ENCODE measurements at places on chromosomes 16 and 17.

- no peak for DNase-seq
Observed at GRCh38 chr16:69890892-69891282, 60.2 kb upstream of the CLEC18A start.

DNA sequence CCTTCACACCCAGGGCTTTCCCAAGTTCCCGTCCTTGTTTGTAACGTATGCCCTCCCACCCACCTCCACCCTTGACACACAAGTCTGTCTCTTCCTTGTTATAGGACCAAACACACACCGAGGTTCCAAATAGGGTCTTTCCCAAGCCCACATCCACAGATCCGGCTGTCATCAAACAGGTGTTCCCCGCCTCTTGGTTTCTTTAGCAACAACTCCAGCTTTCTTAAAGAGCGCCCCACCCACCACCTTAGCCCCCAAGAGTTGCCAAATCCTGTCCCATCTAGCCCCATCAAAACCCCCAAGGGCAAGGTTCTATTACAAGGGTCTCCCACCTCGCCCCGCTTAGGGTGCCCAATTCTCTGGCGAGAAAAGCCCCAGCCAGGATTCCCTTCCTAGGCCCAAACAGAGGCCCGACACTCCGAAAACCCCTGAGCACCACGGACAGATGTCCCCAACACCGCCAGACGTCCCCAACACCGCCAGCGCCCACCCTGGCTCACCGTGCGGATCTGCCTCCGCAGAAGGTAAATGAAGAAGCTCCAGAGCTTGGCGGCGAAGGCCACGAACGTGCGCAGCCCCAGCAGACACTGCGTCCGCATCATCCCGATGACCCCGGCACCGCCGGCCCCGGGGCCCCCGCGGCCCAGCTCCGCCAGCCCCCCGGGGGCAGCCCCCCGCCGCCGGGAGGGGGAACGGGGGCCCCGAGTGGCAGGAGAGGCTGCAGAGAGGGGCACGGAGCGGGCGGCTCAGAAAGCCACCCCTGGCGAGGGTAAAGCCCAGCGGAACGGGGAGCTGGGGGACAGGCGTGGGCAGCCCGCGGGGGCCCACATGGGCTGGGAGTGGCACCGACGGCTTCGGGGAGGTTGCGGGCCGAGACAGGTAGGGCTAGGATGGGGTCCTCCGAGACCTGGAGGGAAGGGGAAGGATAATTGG, 573 bp downstream of the CTDNEP1 start:
- peak; percentile 69 for DNase-seq

- no peak for DNase-seq
Observed at GRCh38 chr16:50688867-50689266, 4.5 kb upstream of the NOD2 start.

GRCh38 chr17:17030515-17031211, 11.6 kb upstream of the MPRIP start:
- DNase-seq: no peak

GRCh38 chr17:70379945-70380344, 210.6 kb downstream of the KCNJ2 start:
- DNase-seq: no peak

DNA sequence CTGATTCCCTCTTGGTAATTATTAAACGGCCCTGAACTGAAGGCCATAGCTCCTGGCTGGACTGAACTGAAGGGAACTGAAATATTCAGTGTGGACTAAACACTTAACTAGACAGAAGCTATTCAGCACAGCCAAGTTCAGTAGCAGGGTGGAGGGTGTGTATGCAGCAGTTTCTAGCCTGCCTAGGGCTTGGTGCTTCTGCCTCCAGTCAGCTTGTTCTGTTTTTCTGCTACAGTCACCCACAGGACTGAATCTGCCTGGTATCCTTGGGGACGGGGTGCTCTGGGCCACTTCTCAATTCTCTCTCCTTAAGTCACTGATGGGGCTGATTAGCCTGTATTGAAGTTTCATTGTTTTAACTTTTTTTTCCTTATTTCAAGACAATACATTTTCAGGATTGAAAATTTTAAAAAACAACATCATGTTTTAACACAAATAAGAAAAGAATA, 77.1 kb downstream of the WWP2 start:
- no peak for DNase-seq

- peak; percentile 59 for DNase-seq
Observed at GRCh38 chr16:81445143-81445961, 744 bp downstream of the CMIP start.

DNA sequence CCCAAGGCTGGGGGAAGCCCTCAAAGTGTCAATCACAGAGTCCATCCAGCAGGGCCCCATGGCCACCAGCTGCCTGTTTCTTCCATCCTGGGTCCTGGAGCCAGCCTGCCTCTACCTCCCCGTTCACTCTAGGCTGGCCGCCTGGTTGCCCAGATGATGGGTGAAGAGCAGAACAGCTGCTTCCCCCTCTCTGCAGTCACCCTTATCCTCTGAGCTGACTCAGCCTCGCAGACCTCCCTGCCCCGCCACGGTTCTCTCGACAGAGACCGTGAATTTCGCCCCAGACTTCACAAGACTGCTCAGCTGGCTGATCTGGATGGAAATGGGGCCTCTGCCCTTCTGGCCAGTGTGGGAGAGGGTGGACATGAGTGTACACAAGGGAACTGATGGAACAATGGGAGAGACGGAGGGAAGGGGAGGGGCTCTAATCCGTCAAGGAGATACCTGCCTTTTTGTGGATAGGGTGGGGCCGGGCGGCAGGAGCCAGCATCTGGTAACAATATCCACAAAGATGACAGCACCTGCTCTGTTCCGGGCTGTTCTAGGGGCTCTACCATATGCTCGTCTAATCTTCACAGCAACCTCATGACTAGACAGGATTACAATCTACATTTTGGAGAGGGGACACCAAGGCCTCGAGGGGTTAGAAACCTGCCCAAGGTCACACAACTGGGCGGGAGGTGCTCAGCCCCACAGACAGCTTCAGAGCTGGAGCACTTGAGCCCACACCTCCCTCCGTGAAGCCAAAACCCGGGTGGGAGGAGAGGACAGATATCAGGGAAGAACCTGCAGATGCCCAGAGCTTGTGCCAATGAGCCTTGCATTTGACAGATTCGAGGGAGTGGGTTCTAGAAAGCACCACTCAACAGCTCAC, 136.0 kb downstream of the SDK2 start:
- no peak for DNase-seq
